ENCODE measurements at places on chromosomes 2 and 18. TPM values are rescaled to one million over a fixed set of nuclear protein-coding genes. Genes with fewer than 3 reads are reported as not detected.

DNA sequence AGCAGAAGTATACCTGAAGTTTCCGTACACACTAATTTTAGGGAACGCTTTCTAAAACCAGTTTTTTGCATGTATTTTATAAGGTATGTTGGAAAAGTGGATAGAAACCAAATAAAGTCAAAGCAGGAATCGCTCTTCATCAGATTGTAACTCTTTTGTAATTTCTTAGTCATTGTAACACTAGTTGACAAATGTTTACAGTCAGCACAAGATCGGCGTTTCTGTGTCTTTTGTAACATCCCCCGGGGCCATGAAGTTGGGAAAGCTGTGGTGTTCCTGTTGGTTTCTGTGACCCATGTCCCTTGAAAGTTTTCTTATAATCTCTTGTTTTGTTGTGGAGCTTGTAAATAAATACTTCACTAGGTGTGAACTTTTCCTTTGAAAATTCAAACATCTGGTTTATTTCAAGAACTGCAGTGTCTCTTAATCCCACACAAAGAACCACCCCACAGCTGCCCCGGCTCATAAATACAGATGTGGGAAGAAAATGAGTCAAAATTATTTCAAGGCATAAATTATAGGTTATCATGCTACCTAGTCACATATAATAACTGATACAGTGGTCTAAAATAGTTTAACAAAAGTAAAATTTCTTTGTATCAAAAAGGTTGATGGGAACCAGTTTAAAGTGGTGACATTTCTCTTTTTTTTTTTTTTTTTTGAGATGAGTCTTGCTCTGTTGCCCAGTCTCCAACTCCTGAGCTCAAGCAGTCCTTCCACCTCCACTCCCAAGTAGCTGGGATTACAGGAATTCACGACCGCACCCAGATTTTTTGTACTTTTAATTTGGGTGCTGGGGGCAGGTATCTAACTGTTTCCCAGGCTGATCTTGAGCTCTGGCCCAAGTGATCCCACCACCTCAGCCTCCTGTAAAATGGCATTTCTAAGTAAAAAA, 751 bp upstream of the NMI start:
- H3K36me3 ChIP-seq: no peaks in the 10 kb centered on the region
- DNase-seq: no peak
- H3K27me3 ChIP-seq: no peaks in the 10 kb centered on the region
- peak overlapping the region; percentile 84 for H3K27ac ChIP-seq

GRCh38 chr2:9237831-9238230, 31.2 kb downstream of the ASAP2 start:
- no peak overlapping the region for H3K27ac ChIP-seq
- H3K36me3 ChIP-seq: no peaks in the 10 kb centered on the region
- no peaks in the 10 kb centered on the region for H3K27me3 ChIP-seq
- H3K4me1 ChIP-seq: peaks cover 61% of the 10 kb centered on the region

Gene RAPGEF4
- 0.62 TPM for total RNA-seq

GRCh38 chr2:107621186-107622165, 205.2 kb upstream of the RGPD4 start:
- DNase-seq: no peak
- no peaks in the 10 kb centered on the region for H3K36me3 ChIP-seq
- H3K4me1 ChIP-seq: no peaks in the 10 kb centered on the region
- H3K27ac ChIP-seq: no peak overlapping the region

DNA sequence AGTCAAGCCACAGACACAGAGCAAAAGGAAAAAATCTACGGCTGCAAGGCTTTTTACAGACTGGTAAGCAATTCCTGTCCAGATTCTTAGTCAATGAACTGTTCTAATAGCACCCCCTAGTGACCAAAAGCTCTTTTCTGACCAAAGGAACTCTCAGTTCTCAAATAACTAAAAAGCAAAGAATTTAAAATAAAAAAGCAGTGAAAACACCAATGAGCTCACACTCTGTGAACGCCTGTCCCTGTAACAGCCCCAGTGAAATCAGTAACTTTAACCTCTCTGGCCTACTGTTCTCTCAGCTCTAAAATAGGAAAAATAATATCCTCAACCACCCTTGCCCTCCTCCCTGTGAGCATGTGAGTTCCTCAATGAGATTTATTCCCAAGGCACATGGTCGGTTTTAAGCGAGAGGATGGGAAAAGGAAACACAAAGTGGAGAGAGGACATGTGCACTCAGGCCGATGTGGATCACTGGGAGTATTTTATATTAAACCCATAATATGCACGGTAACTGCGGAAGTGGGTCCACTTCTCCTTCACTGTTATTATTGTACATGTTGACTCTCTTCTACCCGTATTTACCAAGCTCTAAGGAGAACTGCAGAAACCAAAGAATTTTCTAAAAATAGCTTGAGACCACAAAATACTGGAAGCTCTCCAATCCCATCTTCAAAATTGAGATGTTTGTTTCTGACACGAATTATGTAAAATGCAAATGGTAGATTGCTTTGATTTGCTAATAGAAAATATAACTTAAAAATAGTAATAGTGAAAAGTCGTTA, 128.5 kb downstream of the STK39 start:
- H3K36me3 ChIP-seq: peaks cover 11% of the 10 kb centered on the region
- DNase-seq: peak; percentile 51
- H3K4me1 ChIP-seq: peaks cover 3% of the 10 kb centered on the region
